ENCODE measurements at places on chromosomes 6 and 20.

- DNase-seq = no peak
These were observed 92.2 kb downstream of the CDH22 start for GRCh38 chr20:46215913-46216707.

- DNase-seq = no peak
These were observed 395.2 kb downstream of the BCKDHB start for GRCh38 chr6:80501636-80502035.

GRCh38 chr20:48371211-48371610 is 456.6 kb downstream of the PREX1 start:
- DNase-seq = no peak

DNA sequence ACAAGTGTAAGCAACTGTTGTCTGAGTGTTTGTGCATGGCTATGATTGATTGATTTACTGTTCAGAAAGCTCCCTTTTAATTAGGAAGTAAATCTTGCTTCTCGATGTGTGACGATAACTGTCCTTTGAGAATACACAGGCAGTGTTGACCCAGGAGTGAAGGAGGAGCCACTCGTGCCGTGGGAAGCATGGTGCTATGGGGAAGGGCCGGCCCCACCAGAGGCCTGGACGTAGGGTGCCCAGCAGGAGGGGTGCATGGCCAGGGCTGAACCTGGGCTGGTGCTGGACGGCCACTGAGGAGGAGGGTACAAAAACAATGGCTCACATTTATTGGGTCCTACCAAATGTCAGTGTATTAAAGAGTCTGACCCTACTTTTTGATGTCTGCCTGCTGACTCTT is 60.7 kb downstream of the ANKRD60 start:
- no peak for DNase-seq

- DNase-seq = no peak
These were observed 90.2 kb downstream of the PTPN1 start for GRCh38 chr20:50600281-50600895.

DNA sequence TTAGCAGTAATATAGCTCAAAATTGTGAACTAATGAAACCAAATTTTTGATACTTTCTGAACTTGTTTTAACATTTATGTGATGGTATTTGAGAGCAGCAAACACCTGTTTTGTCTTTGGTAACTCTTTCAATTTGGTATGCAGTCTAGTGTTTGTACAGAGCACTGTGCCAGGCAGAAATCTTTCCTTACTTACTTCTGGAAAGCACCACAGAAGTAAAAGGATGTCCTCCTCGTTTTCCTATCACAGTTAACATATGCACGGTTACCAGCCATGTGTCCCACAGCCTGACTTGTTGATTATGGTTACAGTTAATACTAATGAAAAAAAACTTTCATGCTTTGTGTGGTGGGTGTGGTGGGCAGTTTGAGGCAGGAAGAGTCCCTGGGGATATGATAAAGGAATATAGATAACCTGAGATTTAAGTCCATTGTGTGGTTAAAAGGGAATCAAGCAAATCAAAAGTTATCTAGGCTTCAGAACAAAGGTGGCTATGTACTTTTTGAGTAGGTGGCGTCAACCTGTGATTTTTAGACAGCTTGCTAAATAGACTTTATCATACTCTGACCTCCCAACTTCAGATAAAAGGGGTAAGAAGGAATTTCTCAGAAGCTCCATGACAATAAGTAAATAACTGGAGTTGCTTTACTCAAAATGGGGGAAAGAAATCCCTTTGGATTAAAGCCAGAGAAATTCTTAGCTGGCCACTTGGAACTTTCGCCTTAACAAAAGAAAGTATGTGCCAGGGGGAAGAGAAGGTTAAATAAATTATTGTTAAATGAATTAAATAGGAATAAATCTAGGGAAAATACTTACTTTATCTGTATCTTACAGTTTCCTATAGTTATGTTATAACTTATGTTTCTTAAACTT is 20.1 kb upstream of the COL10A1 start:
- no peak for DNase-seq

DNA sequence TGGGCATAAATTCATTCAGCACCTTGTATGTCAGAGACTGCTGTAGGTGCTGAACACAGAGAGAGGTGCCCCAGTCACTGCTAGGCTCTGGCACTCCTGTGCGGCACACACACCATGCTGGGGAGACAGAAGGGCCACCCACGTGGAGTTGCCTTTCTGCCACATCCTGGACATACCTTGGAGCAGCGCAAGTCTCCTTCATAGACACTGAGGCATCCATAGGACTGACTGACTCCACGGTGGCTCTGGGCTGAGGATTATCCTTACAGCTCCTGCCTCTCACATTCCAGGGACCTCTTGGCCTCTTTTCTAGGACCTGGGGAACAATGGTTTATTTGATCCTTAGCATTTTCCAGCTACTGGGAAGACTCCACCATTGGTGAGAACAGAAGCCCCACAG is 26.0 kb upstream of the SLC22A23 start:
- DNase-seq = no peak

GRCh38 chr20:14996883-14997672 is 659.7 kb upstream of the FLRT3 start:
- no peak for DNase-seq

DNA sequence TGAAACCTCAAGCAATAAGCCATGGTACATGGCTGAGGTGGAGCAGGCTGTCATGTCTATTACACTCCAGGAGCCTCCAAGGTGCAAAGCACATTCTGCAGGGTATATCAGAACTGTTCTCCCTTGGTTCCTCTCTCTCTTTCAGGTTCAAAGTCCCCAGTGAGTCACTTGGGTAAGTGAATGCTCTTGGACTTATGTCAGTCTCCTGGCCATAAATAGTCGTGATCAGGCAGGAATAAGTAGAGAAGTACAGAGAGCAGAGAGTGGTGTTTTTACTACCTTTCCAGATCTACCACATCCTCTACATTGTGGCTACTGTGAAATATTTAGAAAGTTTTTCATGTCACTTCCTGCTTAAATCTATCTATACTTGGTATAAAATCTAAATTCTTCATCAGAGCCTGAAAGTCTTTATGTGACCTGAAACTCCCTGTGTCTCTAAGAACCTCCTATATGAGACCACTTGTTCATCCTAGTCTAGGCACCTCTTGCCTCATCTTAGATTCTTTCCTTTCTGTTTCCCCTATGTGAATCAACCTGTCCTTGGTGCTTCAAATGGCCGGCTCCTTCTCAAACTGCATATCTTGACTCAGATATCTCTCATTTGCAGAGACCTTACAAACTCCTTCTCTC is 1077.6 kb upstream of the MAP3K7 start:
- no peak for DNase-seq

All from NCI-H2081 (cell line).